ENCODE measurements at places on chromosomes 1 and 21. TPM values are rescaled to one million over a fixed set of nuclear protein-coding genes. Genes with fewer than 3 reads are reported as not detected.

The DENND2C gene
- total RNA-seq, result 0.15 TPM

The GJA4 gene
- total RNA-seq, result 0.25 TPM

The TMEM50B gene
- 37.8 TPM for total RNA-seq

The SDC3 gene
- 0.25 TPM for total RNA-seq

The MASP2 gene
- not detected for total RNA-seq

The OR2T29 gene
- total RNA-seq, result not detected

Measured in T-helper 1 cell treated with Interleukin-12 subunit alpha and Interleukin-12 subunit beta and Interleukin-4 antibody, amounts not matched to agents 30 ng/mL and 1 ng/mL, for 36 hours (primary cell).